ENCODE measurements at places on chromosomes 7 and 10.

GRCh38 chr10:11875494-11876281 is 52.5 kb downstream of the PROSER2 start:
- peak; percentile 93 for DNase-seq

GRCh38 chr10:4645836-4646235 is 180.2 kb upstream of the AKR1E2 start:
- no peak for DNase-seq

GRCh38 chr10:11578802-11579255 is 32.6 kb downstream of the USP6NL start:
- no peak for DNase-seq

DNA sequence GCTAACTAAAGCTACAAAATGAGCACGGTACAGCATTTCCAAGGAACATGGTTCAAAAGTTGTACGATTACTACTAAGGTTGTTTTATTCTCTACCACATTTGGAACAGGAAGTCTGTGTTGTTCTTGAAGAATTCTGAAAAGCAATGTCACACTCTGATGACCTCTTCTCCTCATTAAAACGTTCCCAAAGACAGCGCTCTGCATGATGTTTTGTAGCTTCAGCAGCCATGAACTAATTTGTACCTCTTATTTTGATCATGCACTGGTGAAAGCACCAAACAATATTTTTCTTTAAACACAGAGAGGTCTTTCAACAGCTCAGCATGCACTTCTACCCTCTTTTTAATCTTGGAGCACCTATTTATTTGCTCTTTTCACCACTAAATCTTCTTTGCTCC is 75.0 kb upstream of the TES start:
- no peak for DNase-seq

GRCh38 chr7:102248456-102249395 is 37.9 kb upstream of the SH2B2 start:
- DNase-seq = no peak

DNA sequence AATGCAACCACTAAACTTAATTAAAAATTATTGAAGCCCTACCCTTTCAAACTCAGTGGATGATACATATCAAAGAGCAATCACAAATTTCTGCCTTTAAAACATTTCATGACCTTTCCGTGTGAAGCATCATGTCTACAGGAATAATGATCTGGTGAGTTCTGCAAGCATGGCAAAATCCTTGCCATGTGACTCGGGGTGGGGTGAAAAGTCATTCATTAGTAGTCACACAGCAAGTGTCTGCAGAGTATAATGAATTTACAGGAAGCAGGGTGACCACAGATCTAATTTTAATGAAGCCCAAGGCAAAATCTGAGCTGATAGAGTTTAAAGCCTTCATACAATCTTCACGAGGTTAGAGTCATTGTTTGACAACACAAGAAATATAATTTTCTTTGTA is 351.9 kb downstream of the THSD7A start:
- DNase-seq = no peak

DNA sequence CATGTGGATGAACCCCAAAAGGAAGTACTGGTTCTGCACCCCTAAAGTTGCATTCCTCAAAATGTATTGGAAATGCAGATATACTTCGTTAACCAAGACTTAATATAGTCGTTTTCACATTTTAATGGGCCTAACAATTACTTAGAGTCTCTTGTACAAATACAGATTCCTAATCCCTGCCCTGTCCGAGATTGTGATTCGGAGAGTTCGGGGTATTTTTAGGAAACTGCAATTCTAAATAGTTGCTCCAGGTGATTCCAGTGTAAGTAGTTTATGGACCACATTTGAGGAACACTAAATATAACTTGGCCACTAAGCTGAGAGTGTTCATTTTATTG is 830 bp downstream of the TRUB1 start:
- DNase-seq = no peak

GRCh38 chr10:5694573-5694972 is 9.9 kb downstream of the TASOR2 start:
- DNase-seq = no peak

GRCh38 chr7:151776876-151777494 is 99.9 kb downstream of the PRKAG2 start:
- peak; percentile 44 for DNase-seq

- no peak for DNase-seq
Observed at GRCh38 chr7:43562383-43562782, 20.5 kb upstream of the STK17A start.

- DNase-seq = no peak
Observed at GRCh38 chr10:71581376-71581775, 138.2 kb downstream of the C10orf105 start.

GRCh38 chr7:139396323-139396951 is 36.7 kb downstream of the LUC7L2 start:
- no peak for DNase-seq

All from upper lobe of right lung (tissue), 1 donor.